Stimulated activated CD4-positive, alpha-beta T cell treated with anti-CD3 and anti-CD28 coated beads, Interleukin-1b, Interleukin-23, amount 100 ng/mL, for 4 hours (primary cell): ENCODE measurements at places on chromosomes 12 and 14.
A peak's percentile ranks its signal among the peaks of the same experiment; 100 is the strongest.

DNA sequence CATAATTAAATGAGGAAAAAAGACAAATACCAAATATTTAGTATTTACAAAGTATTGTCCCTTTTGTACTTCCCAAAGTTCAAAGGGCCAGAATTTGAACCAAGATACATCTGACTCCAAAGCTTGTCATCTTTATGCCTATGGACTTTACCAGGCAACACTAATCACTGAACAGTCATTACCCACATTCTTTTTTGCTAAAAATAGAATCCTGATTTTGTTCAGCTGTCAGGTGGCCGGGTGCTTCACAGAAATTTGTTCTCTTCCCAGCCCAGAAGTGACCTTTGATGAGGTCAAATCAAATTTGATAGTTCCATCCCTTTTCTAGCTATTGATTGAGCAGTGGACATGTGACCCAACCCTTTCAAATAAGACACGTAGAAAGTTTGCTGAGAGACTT, 121.6 kb downstream of the LLPH start:
- DNase-seq: no peak

- no peak for DNase-seq
Measured at GRCh38 chr14:80388980-80389711, 177.8 kb upstream of the DIO2 start.

GRCh38 chr12:43786899-43787693, 19.0 kb downstream of the TWF1 start:
- no peak for DNase-seq

DNA sequence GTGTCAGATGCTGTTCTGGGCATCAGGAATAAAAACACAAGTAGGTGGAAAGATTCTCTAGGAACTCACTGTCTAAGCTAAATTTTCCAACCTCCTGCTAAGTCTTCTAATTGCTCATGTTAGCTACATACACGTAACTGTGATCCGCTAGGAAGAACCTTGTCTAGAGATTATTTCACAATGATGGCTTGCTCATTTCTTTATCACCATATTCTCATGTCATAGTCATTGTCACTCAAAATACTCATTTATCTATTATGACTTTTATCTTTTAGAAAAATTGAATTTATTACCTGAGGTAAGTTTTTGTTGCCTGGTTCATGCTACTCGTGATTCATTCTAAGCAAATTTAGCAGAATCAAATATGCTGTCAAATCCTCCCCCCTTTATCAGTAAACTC, 1402.4 kb upstream of the FLRT2 start:
- DNase-seq: no peak

GRCh38 chr14:29927376-29928116, at the start of gene PRKD1:
Gene PRKD1 (minus strand): TSS chr14:29927847.
- no peak for DNase-seq

DNA sequence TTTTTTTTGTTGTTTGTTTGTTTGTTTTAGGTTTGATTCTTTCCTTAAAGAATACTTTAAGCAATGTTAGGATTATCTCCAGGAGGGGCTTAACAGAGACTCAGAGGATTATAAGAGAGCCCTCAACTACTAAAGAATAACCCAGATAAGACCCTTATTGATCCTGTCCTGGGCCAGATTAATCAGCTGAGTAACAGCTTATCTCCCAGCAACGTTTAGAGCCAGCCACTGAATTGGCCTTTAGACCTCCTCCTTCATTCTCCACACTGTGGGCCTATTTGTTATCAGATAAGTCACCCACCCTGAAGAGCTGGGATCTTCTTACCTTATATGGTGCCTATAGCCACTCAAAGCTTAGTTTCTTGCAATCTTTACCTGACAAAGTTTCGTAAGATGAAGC, 71.1 kb downstream of the FIGNL2 start:
- no peak for DNase-seq

DNA sequence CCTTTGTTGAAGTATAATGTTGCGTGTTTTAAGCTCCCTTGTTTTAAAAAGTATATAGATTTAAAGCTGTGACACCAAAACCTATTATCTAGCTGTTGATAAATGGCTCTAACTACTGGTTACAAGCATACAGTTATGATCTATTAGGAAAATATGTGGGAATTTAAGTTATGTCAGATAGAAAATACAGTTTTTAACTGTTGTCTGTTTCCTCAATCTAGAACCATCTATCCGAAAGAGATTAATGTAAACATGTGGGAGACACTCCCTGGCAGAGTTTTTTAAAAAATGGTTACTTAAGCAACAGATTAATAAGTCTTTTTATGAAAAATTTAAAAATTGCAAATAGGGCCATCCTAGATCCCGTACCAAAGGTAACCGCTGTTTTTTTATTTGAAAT, 8.2 kb downstream of the RPL36AL start:
- no peak for DNase-seq

- no peak for DNase-seq
Measured at GRCh38 chr14:60710494-60710893, 13.7 kb downstream of the SIX4 start.

DNA sequence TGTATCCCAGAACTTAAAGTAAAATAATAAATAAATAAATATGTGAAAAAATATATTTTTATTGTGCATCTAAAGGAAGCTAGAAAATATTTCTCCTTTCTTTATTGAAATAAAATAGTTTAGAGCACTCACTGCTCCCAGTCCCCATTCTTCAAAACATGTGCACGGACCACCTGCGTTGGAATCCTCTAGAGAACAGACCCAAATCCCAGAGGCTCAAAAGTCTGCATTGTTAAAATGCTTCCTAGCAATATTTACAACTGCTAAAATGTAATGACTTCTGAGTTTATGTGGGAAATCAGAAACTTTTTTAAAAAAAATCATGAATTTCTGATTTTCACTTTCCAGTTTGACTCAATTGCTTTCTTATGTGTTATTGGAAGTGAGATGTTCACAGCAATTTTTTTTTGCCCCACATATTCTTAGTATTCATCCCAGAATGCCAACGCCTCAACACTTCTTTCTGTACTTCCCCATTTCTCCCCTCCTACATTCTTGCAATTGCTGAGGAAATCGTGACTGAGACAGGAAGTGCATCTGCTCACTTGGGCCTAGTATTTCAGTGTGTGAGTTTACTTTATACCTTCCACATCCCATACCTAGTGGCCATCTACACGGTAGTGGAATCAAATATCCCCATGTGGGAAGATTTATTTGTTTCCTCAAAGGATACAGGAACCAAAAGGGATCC, 116.0 kb upstream of the FLRT2 start:
- no peak for DNase-seq

DNA sequence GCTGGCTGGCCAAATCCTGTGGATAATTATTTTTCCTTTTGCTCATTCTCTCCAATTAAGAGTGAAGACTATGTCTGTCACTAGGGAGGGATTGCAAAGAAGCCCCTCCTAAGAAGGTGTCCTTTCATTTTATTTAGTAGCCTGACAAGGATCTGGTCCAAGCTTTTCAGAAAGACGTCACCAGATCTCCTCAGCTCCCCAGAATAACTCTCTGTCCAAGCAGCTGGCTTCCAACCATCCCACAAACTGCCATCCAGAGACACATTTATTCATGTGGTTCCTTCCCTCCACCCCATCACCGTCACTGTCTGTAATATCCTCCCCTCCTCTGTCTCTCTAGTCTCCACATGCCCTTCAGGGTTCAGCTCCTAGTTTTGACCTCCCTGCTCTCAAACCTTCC, 69.9 kb downstream of the PPM1H start:
- no peak for DNase-seq

DNA sequence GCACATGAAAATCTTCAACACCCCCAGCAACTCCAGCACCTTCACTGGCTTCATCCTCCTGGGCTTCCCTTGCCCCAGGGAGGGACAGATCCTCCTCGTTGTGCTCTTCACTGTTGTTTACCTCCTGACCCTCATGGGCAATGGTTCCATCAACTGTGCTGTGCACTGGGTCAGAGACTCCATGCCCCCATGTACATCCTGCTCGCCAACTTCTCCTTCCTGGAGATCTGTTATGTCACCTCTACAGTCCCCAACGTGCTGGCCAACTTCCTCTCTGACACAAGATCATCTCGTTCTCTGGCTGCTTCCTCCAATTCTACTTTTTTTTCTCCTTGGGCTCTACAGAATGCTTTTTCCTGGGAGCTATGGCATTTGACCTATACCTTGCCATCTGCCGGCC, 11.5 kb upstream of the OR11G2 start:
- DNase-seq: no peak

- peak; percentile 54 for DNase-seq
Measured at GRCh38 chr14:24339284-24340151, at the start of gene RIPK3. Gene RIPK3 (minus strand): TSS chr14:24339991. CDS start chr14:24339826, 165 bp downstream.

DNA sequence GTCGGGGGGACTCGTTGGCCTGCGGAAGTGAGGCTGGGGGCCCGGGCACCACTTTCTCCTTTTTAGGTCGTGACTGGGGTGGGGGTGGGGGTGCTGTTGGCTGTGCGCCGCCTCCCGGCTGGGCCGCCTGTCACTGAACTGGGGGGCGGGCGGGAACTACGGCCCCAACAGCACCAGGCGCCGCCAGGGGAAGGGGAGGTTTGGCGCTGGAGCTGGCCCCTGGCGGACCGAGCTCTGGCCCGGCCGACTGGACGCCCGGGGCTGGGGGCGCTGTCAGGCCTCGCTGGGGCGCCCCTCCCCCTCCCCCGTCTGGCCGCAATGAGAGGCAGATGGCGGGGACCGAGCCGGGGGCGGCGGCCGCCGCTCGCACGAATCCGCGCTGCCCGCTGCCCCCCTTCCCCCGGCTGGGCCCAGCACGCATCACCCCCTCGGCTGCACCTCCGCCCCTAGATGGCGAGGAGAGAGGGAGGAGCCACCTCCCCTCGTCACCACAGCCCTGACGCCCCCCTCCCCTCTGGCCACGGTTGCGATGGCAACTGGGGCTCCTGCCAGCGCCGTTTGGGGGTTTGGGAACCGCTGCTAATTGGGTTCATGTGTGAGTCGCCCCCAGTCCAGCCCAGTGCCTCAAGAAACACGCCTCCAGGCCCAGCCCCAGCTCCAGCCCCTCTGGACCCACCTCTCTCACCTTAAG, 723 bp downstream of the NFATC4 start:
- DNase-seq: no peak

GRCh38 chr14:38481952-38482678, 226.2 kb upstream of the CLEC14A start:
- DNase-seq: no peak

DNA sequence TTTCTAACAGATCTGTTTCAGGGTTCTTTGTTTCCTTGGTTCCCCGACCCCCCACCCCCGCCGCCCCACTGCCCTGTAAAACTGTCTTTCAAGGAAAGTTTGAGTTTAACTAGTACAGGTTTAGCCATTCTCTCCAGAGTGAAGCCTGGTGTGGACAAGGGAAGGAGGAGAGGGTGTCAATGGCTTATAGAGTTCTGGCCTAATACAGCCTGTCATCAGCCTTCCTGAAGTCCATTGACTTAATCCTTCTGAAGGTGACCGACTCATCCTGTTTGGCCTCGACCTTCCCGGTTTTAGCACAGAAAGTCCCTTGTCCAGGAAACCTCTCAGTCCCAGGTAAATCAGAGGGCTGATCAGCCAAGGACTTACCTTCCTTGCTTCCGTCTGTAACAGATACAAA, 11.0 kb upstream of the P2RX4 start:
- DNase-seq: no peak

- no peak for DNase-seq
Measured at GRCh38 chr14:76762411-76763095, 1.3 kb downstream of the VASH1 start.

DNA sequence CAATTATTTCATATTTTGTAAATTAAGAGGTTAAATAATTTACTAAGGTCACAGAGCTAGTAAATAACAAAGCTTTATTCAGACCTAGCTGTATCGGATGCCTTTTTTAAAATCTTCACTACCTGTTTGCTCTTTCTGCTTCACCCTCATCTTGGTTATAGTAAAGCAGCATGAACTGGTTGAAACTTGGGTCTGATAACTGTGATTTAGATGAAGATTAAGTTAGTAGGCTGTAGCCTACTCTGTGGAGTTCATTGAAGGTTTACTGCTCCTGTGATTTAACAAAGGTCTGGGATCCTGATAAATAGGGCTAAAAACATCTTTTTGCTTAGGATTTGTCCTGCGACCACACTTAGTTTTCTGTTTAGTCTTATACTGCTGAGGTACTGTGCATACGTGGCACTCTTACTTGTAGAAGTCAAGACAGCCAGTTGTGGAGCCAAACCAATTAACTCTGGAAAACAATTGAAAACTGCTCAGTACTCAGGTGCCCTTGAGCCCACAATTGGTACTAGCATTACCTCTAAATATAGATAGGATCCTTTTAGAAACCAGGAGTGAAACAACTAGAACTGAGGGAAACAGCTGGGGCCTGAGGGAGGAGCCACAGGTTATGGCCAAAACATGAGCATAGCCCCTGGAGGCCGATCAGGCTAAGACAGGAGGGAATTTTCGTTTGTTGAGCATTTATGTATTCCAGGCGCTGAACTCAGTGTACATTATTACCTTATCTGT, 2.3 kb downstream of the SPATS2 start:
- DNase-seq: no peak

GRCh38 chr12:72304751-72305150, 32.6 kb downstream of the TRHDE start:
- DNase-seq: no peak

DNA sequence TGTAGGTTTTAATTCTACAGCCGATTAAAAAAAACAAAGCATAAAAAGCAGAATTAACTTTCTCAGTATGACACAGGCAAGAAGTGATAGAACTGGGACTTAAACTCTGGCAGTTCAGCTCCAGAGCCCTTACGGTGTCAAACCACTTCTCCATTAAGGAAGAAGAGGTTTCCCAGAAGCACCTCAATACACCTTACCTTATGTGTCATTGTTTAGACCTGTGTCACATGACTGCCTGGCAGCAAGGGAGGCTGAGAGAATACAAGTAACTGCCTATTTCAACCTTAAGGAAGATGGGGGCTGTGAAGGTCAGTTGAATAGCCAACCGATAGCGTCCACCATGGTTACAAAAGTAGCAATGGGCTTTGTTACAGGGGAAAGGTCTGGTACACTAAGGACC, 54.6 kb upstream of the ARHGAP5 start:
- no peak for DNase-seq

DNA sequence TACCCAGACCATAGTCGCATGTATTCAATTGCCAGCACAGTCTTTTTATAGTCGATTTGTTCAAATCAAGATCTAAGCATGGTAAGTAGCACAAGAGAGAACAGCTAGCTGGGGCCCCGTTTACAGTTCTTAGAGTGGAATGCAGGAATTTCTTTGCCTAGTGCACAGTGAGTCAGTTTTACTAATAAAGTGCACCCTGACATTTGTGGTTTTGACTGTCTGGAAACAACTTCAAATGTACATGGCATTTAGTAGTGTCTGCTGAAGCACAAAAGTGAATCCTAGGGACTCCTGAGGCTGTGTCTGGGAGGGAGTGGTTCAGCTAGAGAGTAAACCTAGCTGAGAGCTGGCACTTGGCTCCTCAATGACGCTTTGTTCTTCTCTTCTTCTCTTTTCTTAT, 64.9 kb downstream of the TMX1 start:
- DNase-seq: no peak
